ENCODE measurements at places on chromosomes 16 and 17.

- no peak for DNase-seq
Observed at GRCh38 chr17:32100971-32101631, 41.2 kb upstream of the RHOT1 start.

- no peak for DNase-seq
Observed at GRCh38 chr17:31417051-31417792, 25.7 kb downstream of the RAB11FIP4 start.

GRCh38 chr16:84136331-84137125 is 8.4 kb downstream of the HSDL1 start:
- DNase-seq: no peak

DNA sequence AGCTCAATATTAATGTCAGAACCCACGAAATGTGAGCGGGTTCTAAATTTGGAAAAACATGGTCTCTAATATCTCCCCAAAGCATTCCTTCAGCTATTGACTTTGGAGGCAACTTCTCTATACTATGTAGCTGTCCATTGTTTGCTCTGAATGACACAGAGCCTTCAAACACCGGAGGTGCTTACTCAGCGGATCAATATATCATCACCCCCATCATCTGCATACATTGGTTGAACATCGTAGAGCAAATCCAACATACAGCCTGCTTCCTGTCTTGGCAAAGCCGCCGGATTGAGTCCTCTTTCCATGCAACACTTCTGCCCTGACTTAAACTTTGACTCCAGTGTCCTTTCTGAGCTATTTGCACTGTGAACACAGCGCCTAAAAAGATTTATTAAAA is 61.3 kb downstream of the C17orf67 start:
- no peak for DNase-seq

GRCh38 chr17:51142597-51142996 is 10.8 kb upstream of the NME1 start:
- no peak for DNase-seq

Measured in activated T-cell treated with anti-CD3 and anti-CD28 coated beads, Interleukin-2, amount 50 U/mL, for 1 hour (primary cell).